ENCODE measurements at places on chromosomes 1 and 21.

DNA sequence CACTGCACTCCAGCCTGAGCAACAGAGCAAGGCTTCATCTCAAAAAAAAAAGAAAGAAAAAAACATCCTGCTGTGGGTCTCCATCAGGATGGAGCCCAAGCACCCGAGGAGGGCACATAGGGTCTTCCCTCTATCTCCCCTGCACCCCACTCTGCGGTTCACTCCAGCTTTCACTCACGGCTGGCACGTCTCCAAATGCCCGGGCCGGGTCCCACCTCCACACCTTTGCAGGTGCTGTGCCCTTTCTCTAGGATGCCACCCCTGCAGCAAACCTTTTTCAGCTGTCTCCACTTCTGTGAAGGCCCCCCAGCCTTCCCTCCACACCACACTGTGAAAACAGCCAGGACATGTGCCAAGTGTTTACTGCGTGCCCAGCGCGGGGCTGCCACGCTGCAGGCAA is 22.4 kb upstream of the DDOST start:
- DNase-seq = no peak

- DNase-seq = no peak
Observed at GRCh38 chr1:178749581-178750166, 24.6 kb downstream of the RALGPS2 start.

DNA sequence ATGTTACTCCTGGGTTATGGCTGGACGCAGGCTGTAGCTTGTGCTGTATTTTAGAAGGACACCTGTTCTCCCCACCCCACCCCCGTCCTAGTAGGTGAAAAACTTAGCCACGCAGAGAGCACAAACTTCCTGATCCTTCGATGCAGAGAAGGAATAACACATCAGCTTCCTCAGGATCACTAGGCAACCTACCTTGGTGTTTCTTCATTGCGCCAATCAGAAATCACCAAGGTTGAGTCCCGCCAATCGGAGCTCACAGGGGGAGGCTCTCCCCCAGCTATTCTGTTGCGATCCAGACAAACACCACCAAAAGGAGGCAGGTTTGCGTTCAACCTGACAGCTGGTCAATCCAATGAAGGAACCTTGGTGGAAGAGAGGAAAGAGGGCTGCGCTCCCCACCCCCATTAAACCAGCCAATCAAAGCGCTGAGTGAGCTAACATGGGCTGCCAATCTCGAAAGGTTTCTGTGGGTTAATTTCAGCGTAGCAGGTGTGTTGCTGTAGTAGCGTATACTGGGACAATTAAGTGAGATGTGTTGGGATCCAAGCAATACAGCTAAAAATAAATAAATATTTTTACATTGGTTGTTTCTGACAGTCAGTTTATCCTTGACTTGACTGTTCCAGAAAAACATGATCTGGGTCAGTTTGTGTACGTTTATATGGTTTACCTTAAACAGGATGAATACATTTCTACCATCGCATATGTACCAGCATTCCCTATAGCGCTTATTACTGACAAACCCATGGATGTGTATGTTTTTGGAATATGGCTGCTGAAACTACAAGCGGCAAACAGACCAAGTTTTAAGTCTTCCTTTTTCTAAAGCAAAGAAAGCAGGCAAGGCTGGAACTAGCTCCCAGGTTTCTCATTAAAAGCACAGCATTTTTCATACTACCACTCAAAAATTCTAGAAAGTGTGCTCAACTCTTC is at the start of gene GOLPH3L:
GOLPH3L (minus strand) TSS at position 160 of the 933 bp plus-strand sequence. CDS start 2,316 bp downstream, outside the sequence.
- peak; percentile 90 for DNase-seq

DNA sequence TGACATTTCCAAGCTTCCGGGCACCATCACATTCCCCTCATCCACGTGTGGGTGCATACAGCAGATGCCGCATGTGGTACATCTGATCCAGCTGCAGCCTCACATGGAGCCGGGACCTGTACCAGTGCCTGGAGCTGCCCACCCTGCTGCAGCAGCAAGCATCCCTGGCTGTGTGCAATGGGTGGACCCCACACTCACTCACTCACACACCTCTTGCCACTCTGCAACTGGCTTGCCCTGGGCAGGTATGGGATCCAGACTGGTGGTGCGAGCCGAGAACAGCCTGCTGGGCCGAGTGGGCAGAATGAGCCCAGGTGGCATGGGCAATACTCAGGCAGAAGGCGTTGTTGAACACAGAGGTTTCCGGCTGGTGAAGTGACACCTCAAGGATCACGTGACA is 75.0 kb downstream of the DPYD start:
- DNase-seq = no peak

DNA sequence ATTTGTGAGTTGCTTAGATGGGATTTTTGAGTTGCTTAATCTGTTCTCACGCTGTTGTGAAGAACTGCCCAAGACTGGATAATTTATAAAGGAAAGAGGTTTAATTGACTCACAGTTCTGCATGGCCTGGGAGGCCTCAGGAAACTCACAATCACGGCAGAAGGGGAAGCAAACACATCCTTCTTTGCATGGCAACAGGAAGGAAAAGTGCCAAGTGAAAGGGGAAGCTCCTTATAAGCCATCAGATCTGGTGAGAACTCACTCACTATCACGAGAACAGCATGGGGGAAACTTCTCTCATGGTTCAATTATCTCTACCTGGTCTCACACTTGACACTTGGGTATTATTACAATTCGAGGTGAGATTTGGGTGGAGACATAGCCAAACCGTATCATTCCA is 10.3 kb downstream of the CLIC6 start:
- DNase-seq = no peak

- no peak for DNase-seq
Observed at GRCh38 chr1:150311762-150312161, 9.6 kb upstream of the PRPF3 start.

- DNase-seq = no peak
Observed at GRCh38 chr1:198734323-198735008, 95.6 kb downstream of the PTPRC start.

GRCh38 chr1:119351997-119352396 is 16.6 kb upstream of the HAO2 start:
- DNase-seq = no peak

DNA sequence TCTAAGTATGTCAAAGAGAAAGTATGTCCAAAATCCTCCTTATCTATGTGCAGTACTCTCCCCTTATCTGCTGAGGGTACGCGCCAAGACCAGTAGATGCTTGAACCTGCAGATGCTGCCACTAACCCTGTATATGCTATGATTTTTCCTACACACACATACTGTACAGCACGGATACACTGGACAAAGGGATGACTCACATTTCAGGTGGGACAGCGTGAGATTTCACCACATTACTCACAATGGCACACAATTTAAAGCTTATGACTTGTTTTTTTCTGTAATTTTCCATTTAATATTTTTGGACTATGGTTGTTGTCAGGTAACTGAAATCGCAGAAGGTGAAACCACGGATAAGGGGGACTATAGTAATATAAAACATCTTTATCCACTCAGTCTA is 4.1 kb downstream of the ORC1 start:
- DNase-seq = no peak

DNA sequence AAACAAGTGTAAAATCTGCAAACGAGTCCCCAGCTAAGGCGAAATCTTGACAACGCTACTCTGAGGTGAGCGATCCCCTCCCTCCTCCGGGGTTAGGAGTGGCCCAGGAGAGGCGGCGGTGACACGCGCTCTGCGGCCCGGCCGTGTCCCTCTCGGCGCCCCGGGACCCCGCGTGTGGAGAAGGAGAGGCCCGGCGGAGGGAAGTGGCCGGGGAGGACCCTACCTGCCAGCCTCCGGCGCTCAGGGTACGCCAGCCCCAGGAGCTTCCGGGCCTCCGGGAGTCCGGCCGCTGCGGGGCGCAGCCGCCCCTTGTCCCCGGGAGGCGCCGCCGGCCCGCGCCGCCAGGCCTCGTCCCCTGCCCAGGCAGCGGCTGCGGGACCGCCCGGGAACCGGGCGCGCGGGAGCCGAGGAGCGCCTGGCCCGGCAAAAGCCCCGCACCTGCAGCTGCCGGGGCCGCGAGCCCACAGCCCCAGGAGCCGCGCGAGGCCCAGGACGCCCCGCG is 543 bp downstream of the ABCB10 start:
- DNase-seq = peak; percentile 38

GRCh38 chr1:116495535-116495934 is 75.3 kb downstream of the CD58 start:
- DNase-seq = no peak

- DNase-seq = no peak
Observed at GRCh38 chr1:18109058-18109755, 1.6 kb downstream of the IGSF21 start.

Data from activated naive CD4-positive, alpha-beta T cell treated with Interleukin-2 at 50 U/mL for 16 hours (primary cell).